ENCODE measurements at places on chromosomes 11 and 22.

- DNase-seq = no peak
Measured at GRCh38 chr11:26741036-26741435, 19.2 kb upstream of the SLC5A12 start.

DNA sequence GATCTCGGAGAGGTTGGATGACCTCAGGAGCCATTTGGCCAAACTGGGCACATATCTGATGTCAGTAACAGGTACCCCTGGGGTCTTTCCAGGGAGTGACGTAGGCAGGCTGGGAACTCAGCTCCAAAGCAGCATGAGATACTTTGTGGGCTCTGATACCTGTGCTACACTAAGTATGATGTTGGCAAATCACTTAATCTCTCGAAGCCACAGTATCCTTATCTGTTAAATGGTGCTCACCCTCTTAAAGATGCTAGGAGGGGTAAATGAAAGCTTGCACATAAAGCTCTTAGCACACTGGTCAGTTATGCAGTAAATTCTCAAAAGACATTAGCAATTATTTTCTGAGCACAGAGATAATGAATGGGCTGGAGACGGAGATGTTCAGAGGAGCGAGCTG is 17.1 kb upstream of the DGKZ start:
- no peak for DNase-seq

GRCh38 chr11:135008001-135008405 is 596.0 kb upstream of the B3GAT1 start:
- DNase-seq = no peak

DNA sequence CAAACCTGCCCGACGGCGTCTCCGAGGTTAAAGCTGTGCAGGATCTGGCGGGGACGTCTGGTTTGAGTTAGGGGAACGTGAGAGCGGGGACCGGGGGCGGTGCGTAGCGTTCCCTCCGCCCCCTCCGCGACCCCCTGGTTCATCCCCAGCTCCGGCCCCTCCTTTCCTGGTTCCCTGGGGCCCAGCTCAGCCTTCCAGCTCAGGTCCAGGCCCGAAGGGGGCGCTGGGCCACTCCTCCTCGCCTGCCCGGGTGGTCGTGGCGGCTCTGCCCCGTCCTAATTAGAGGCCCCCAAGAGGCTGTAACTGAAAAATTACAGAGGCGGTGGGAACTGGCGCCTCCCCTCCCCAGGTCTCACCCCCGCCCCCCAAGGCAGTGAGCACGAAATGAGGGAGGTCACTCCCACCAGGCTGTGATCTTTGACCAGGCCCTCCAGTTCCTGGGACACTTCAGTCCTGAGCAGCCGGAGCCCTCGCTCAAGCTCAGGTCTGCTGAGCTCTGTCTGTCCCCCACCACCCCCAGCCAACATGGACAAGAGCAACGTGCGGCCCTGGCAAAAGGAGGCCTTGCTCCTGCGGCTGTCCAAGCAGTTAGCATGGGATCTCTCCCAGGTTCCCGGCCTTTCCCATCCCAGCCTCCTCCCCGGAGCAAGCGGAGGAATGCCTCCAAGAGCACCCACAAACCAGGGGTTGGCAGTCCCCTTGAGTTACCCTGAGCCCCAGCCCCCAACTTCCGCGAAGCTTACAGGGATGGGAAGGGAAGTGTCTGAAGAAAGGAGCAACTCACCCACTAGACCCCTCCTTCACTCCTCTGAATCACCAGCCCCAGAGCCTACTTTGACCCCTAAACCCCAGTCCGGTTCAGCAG is 3.3 kb downstream of the CD248 start:
- DNase-seq = peak; percentile 46

GRCh38 chr22:23034621-23035556 is 35.4 kb upstream of the GNAZ start:
- no peak for DNase-seq

- DNase-seq = no peak
Measured at GRCh38 chr11:34335331-34335730, 22.5 kb downstream of the ABTB2 start.
